ENCODE measurements at places on chromosomes 7 and 10.

DNA sequence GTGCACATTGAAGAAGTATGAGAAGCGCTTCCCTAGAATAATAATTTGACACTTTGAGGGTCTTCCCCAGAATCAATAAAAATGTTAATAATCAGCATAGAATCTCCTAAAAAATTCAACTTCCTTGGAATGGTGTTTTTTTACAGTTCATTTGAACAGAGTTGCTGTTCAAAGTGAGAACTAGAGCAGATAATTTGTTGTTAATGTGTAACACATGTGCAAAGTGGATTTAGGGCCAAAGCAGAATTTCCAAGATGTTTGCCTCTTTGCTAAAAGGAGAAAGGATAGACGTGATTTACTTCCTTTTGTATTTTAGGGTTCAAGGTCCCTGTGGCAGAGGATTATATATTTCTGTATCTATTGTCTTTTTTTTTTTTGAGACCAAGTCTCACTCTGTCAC, 73.8 kb downstream of the ZNF277 start:
- DNase-seq: no peak

GRCh38 chr7:69412331-69413146, 185.7 kb upstream of the AUTS2 start:
- DNase-seq: no peak

DNA sequence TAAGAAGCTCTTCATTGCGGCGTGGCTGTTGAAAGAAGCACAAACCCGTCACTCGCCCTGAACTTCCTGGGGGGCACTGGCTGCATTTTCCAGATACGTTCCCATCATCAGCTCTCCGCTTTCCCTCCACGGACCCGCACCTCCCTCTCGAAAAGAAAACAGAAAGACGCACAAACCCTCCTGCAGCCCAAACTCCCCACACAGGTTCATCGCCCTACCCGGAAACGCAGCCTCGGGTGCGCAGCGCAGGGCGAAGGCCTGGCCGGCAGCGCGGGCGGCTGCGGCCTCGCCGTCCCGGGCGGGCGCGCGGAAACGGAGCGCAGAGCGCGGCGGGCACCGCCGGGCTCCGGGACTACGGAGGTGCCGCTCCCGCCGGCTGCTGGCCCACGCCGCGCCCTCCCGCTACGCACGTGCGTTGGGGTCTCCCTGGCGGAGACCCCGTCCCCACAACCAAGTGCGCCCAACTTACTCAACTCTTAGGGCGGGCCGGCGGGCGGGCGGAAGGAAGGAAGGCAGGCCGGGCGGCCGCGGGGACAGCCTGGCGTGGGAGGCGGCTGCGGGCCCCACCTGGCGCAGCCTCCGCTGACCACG, 822 bp downstream of the ZNF800 start:
- peak; percentile 23 for DNase-seq

- DNase-seq: no peak
Observed at GRCh38 chr10:86486856-86487255, 34.7 kb downstream of the WAPL start.

GRCh38 chr10:69948261-69948660, 104.4 kb upstream of the MACROH2A2 start:
- no peak for DNase-seq

DNA sequence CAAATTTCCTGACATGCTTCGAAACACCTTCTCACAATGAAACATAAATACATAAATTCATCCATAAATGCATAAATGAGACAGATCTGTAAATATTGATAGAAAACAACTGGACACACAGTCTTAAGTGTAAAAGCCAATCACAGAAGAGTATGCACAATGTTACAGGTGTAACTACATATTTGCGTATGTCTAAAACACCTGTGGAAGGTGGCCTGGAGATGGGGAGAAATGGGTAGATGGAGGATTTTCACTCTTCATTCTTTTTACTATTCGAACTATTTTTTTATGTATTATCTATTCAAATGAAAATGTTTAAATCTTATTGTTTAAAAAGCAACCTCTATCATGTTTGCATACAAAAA, 860 bp downstream of the IQUB start:
- no peak for DNase-seq

DNA sequence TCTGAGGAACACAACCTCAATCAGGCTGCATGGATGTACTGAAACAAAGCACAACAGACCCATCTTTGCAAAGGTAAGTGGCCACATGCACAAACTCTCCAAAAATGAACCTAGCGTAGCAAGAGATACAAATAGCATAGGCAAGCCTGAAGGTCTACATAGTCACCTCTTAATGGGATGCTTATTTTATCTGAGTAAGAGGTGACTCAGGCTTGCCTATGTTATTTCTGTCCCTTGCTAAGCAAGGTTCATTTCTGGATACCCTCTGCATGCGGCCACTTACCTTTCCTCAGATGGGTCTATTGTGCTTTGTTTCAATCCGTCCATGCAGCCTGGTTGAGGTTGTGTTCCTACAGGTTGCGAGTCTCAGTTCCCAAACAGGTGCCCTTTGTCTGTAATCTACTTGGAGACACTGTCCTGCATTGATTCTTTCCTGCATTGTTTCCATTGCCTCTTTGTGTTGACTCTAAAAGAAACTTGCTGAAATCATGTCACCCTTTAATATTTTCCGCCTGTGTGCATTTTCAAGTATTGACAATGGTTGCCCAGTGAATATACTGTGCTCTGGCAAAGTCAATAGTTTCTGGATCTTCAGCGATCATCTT, 291.8 kb upstream of the LYZL1 start:
- no peak for DNase-seq

DNA sequence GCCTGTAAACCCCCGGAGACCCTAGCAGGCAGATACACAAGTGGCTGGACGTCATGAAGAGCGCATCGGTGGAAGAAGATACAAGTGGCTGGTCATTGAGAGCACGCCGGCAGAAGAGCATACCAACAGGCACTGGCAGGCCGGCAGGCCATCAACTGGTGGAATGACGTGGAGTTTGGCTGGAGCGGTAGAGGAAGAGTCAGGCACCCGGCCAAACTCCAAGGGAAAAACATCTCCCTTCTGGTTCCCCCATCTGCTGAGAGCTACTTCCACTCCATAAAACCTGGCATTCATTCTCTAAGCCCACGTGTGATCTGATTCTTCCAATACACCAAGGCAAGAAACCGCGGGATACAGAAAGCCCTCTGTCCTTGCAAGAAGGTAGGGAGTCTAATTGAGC, 113.4 kb upstream of the NPSR1 start:
- no peak for DNase-seq

- no peak for DNase-seq
Observed at GRCh38 chr10:44998146-44998631, 2.5 kb upstream of the ZNF22 start.

All from stimulated activated CD8-positive, alpha-beta memory T cell treated with anti-CD3 and anti-CD28 coated beads, Interleukin-4, amount 100 ng/mL, for 1 hour (primary cell).